GM23338 (cell line): ENCODE measurements at places on chromosomes 12 and 14. TPM values are rescaled to one million over a fixed set of nuclear protein-coding genes. Genes with fewer than 3 reads are reported as not detected.

Gene EMP1
- total RNA-seq = 0.07 TPM in 1 of 2 replicates, not detected in the other

Gene KRT86
- not detected in 2 replicates for total RNA-seq

Gene RBM25
- 107 and 120 TPM in 2 replicates for total RNA-seq

Gene TAS2R8
- total RNA-seq = not detected in 2 replicates

Gene SLCO1C1
- 1.6 TPM in 1 of 2 replicates, not detected in the other for total RNA-seq

Gene NUAK1
- total RNA-seq = 15.4 and 16.9 TPM in 2 replicates

Gene ASCL4
- total RNA-seq = not detected in 2 replicates

Gene TGM1
- 0.39 and 0.63 TPM in 2 replicates for total RNA-seq

Gene CRIP2
- 3.4 and 5.0 TPM in 2 replicates for total RNA-seq

Gene PELI2
- 23.7 and 24.5 TPM in 2 replicates for total RNA-seq

Gene KRT3
- not detected in 2 replicates for total RNA-seq

Gene IFI27L2
- 16.8 and 23.4 TPM in 2 replicates for total RNA-seq

Gene MMP19
- total RNA-seq = 0.08 and 1.4 TPM in 2 replicates

Gene ZFC3H1
- 30.3 and 45.9 TPM in 2 replicates for total RNA-seq

Gene SLC6A13
- 0.27 TPM in 1 of 2 replicates, not detected in the other for total RNA-seq

Gene SIX4
- 46.9 and 50.2 TPM in 2 replicates for total RNA-seq

Gene IAPP
- not detected in 2 replicates for total RNA-seq

Gene NPAS3
- total RNA-seq = 0.08 and 0.17 TPM in 2 replicates

Gene AQP6
- not detected in 2 replicates for total RNA-seq

Gene KRT85
- total RNA-seq = not detected in 2 replicates

Gene PIANP
- total RNA-seq = 2.0 and 2.2 TPM in 2 replicates

Gene RIMBP2
- total RNA-seq = 0.31 TPM in 1 of 2 replicates, not detected in the other

Gene CLBA1
- 1.8 and 4.9 TPM in 2 replicates for total RNA-seq

Gene ELK3
- 8.3 and 12.1 TPM in 2 replicates for total RNA-seq

Gene GNB3
- 3.3 and 8.2 TPM in 2 replicates for total RNA-seq

Gene TCL1B
- 5.5 and 6.1 TPM in 2 replicates for total RNA-seq

Gene MYL6B
- 96.9 and 103 TPM in 2 replicates for total RNA-seq

Gene APOF
- total RNA-seq = not detected in 2 replicates

Gene COL2A1
- 24.6 and 31.8 TPM in 2 replicates for total RNA-seq

Gene GSG1
- 0.17 and 1.0 TPM in 2 replicates for total RNA-seq

Gene SERPINA3
- not detected in 2 replicates for total RNA-seq

Gene MNAT1
- 51.6 and 75.3 TPM in 2 replicates for total RNA-seq

Gene KCNC2
- total RNA-seq = 0.10 TPM in 1 of 2 replicates, not detected in the other

Gene GYS2
- total RNA-seq = not detected in 2 replicates

Gene GPRC5A
- 0.38 and 1.0 TPM in 2 replicates for total RNA-seq

Gene GMFB
- total RNA-seq = 88.3 and 94.3 TPM in 2 replicates

Gene MAP3K9
- 30.8 and 37.5 TPM in 2 replicates for total RNA-seq

Gene STAC3
- 1.2 and 3.0 TPM in 2 replicates for total RNA-seq

Gene MYO1H
- total RNA-seq = not detected in 2 replicates

Gene LPAR5
- total RNA-seq = 0.38 and 0.89 TPM in 2 replicates

Gene FIGNL2
- total RNA-seq = 4.1 and 5.2 TPM in 2 replicates

Gene IL22
- not detected in 2 replicates for total RNA-seq

Gene PTGDR
- total RNA-seq = 0.23 TPM in 1 of 2 replicates, not detected in the other

Gene NRXN3
- total RNA-seq = 1.0 and 1.6 TPM in 2 replicates

Gene CMTM5
- total RNA-seq = 0.24 and 0.27 TPM in 2 replicates

Gene KRT73
- total RNA-seq = not detected in 2 replicates

Gene VRTN
- total RNA-seq = 129 and 143 TPM in 2 replicates

Gene HOXC4
- not detected in 2 replicates for total RNA-seq

Gene KLRF1
- total RNA-seq = not detected in 2 replicates
